H1 (cell line): ENCODE measurements at places on chromosomes 11 and 22. TPM values are rescaled to one million over a fixed set of nuclear protein-coding genes. Genes with fewer than 3 reads are reported as not detected.

SLC22A6 gene
- not detected in 2 replicates for polyA plus RNA-seq

PATE1 gene
- polyA plus RNA-seq: not detected in 2 replicates

SCARF2 gene
- 4.2 and 7.1 TPM in 2 replicates for polyA plus RNA-seq

ZP1 gene
- 0.16 TPM in 1 of 2 replicates, not detected in the other for polyA plus RNA-seq

RIC3 gene
- polyA plus RNA-seq: 5.0 and 6.4 TPM in 2 replicates

C11orf65 gene
- 0.08 and 0.14 TPM in 2 replicates for polyA plus RNA-seq

HNRNPUL2 gene
- 12.7 and 14.9 TPM in 2 replicates for polyA plus RNA-seq

KRTAP5-7 gene
- polyA plus RNA-seq: not detected in 2 replicates

TMPRSS4 gene
- polyA plus RNA-seq: 0.11 and 0.13 TPM in 2 replicates

CHCHD10 gene
- polyA plus RNA-seq: 58.3 and 109 TPM in 2 replicates

LSP1 gene
- 0.03 TPM in 1 of 2 replicates, not detected in the other for polyA plus RNA-seq

SYT12 gene
- polyA plus RNA-seq: 1.4 and 1.9 TPM in 2 replicates

PTPRCAP gene
- polyA plus RNA-seq: 6.7 and 9.5 TPM in 2 replicates

MPZL2 gene
- 2.3 and 3.2 TPM in 2 replicates for polyA plus RNA-seq

RTN4RL2 gene
- polyA plus RNA-seq: 11.4 and 17.3 TPM in 2 replicates

TRPM5 gene
- polyA plus RNA-seq: 0.02 and 0.05 TPM in 2 replicates
